ENCODE measurements at places on chromosomes 13 and 19.

DNA sequence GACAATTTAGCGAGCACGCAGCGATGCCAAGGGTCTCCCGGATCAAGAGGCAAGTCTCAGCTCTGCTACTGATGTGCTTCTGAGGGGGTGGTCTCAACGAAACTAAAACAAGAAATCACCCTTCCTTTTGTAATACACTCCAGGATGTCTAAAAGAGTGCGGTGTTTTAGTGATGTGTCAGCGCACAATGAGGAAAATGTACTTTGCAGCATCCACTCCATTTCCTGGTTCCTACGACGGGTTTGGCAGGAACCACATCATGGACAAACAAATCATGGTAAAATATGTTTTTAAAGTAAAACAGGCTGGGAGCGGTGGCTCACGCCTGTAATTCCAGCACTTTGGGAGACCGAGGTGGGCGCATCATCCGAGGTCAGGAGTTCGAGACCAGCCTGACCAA is 154.0 kb upstream of the TSC22D1 start:
- no peak for DNase-seq

- no peak for DNase-seq
Measured at GRCh38 chr13:113304121-113304520, 7.1 kb downstream of the LAMP1 start.

DNA sequence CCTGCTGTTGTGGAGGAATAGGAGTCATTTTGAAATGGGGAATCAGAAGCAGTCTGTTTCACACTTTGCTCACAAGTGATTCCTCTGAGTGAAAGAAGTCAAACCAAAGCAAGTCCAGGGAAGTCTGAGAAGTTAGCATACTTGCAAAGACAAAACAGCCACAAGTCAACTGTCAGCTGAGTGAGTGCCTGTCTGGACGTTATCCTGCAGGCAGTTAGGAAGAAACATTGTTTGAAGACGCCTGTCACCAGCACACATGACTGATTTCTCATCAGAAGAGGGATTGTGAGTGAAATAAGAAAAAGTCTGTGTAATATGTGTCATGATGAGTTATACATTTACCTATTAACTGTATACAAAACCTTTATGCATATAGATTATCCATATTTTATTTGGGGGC is 153.5 kb downstream of the KCNRG start:
- DNase-seq = no peak

DNA sequence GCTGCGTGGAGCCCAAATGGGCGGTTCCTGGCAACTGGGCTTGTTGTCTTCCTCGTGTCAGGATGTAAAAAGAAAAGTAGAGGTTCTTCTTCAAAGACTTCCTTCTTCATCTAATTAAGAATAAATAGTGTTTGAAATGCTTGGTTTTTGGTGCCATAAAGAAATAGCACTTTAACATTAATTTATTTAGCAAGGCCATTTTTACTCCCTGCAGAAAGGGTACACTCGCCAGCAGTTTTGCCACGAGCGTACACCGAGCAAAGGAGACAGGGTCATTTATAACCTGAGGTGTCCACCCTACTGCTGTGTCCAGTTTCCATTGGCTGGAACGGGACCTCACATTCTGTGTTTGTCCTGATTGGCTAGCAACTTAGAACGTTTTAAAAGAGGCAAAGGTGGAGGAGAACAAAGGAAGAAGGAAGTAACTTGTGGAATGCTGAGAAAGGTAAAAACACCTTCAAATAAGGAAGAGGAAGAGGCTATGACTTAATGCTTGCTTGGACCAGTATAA is 21.8 kb upstream of the OR10H1 start:
- DNase-seq = no peak
